ENCODE measurements at places on chromosomes 5 and 9.

DNA sequence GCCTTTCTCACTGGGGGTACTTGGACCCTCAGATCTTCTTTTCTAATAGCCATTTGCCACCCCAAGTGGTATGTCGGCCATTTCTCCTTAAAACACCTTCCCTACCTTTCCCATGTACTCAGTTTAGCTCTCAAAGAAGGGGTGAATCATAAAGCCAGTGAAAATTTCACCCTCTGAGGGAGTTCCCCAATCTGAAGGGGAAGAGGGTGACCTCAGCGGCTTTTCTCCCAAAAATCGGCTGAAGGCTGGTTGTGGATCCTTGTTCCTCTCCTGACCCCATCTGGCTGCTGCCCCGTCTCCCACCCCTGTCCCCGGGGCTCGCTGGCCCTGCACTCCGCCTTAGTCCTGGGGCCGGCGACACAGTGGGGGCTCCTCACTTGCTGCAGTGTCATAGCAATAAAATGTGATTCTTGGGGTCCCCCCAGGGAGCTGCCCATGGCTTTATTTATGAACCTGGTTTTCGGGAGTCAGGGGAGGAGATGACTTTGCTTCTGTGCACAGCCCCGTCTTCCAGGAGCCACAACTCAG lies 17.3 kb upstream of the LTC4S start:
- no peak for DNase-seq

DNA sequence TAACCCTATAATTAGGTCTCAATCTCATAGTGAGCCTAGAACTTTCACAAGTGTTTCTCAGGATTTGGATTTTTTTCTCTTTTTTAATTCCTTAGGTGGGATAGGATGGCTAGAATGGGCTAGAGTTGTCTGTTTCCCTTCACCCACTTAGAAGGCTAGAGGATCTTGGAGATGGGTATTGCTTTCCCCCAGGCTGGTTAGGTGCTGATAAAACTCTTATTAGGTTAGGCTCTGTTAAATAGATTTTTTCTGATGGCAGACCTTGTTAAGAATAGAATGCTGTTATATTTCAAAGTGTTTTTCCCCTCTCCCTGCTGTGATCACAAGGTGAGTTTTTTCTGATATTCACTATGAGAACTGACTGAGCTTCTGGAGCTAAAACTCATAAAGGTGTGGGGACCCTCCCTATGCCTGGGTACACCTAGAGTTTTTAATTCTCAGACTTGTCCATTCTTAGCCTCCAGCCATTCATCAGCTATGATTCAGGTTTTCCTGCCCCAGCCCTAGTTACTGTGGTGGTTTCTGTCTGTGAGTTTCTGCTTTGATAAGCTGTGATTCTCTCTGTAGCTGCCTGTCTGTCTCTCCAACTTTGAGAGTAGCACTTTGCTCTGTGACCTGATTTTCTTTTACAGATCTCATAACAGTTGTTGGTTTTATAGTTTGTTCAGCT lies 132.4 kb downstream of the HACD4 start:
- DNase-seq, result peak; percentile 70

DNA sequence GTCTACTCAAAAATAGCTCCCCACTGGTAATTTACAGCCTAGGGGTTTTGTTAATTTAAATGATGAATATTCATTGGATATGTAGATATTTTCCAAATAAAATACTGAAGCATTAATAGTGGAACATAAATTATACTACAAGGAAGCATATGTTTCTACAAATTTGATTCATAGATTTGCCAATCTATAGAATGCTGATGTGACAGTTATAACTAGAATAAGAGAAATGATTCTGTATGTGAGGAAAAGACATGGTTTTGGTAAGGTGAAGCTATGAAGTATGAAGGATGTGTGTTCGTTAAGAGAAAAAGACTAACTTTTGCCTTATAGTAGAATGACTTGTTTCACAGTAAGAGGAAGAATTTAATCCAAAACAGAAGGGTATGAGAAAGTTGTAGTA lies 61.3 kb downstream of the IARS1 start:
- no peak for DNase-seq

- peak; percentile 74 for DNase-seq
Measured at GRCh38 chr9:85610074-85610860, 131.5 kb downstream of the AGTPBP1 start.

GRCh38 chr5:177995691-177996595 lies at the start of gene PROP1:
Gene PROP1 (minus strand): TSS chr5:177996242. CDS start chr5:177995933, 309 bp downstream.
- DNase-seq, result no peak

DNA sequence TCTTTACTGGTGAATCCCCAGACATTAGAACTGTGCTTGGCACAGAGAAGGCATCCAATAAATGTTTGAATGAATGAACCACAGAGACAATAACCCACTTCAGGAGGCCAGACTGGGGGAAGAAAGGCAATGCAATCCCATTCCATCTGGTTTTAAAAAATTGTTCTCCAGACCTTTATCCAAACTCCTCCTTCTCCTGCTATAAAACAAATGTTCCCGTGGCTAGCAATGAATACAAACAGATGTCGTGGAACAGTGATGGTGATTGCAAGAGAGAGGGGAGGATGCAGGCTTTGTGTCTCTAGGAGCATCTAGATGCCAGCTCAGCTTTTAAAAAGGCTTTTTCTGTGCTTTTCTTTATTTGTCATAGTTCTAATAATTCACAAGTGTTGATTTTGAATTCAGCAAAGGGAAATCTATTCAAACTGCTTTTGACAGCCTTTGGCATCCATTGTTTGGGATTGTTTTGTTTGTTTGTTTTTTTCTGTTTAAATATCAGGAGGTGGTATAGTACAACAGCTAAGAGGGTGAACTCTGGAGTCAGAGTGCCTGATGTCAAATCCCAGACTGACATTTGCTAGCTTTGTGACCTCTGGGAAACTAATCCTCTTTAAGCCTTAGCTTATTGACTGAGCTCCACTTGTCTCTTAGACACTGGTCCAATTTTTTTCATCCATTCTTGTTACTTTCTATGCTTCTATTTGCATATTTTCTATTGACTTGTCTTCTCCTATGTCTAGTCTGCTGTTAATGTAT lies 59.1 kb downstream of the TNFSF15 start:
- no peak for DNase-seq

GRCh38 chr9:113674436-113674835 lies 201.7 kb upstream of the ZNF618 start:
- peak; percentile 60 for DNase-seq

All from endothelial cell of umbilical vein (primary cell).